ENCODE measurements at places on chromosomes 1 and 21. TPM values are rescaled to one million over a fixed set of nuclear protein-coding genes. Genes with fewer than 3 reads are reported as not detected.

GRCh38 chr1:202567738-202568137, 142.5 kb downstream of the SYT2 start:
- peak; percentile 76 for DNase-seq
- no peaks in the 10 kb centered on the region for H3K27me3 ChIP-seq
- H3K27ac ChIP-seq, result peak overlapping the region; percentile 20
- H3K36me3 ChIP-seq, result no peaks in the 10 kb centered on the region
- H3K4me3 ChIP-seq, result no peak overlapping the region

DNA sequence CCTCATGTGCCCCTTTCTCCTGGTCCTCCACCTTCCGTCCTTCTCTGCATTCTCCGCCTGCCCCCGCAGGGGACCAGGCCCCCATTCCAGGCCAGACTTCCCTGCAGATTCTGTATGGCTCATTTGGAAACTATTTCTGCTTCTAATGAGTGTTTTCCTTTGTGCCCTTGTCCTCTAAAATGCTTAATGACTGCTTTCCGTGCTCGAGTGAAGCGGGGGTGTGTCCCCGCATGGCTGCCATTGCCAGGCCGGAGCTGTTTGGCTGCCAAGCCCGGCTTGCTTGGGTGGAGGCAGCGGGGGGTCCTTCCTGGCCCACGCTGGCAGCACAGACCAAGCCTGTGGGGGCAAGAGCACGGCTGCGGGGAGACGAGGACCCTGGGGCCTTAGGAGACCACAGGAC, 299.3 kb upstream of the VAMP3 start:
- H3K27ac ChIP-seq, result peak overlapping the region; percentile 99
- H3K4me3 ChIP-seq, result peak overlapping the region; percentile 2
- H3K27me3 ChIP-seq, result no peaks in the 10 kb centered on the region
- DNase-seq, result peak; percentile 91

The TTC22 gene
- total RNA-seq, result not detected

- H3K36me3 ChIP-seq, result no peaks in the 10 kb centered on the region
- DNase-seq, result no peak
- no peak overlapping the region for H3K27ac ChIP-seq
- no peak overlapping the region for H3K4me3 ChIP-seq
- peaks cover 5% of the 10 kb centered on the region for H3K27me3 ChIP-seq
- H3K4me1 ChIP-seq, result no peaks in the 10 kb centered on the region
These were observed 5.1 kb upstream of the TMEM222 start for GRCh38 chr1:27316860-27317259.

DNA sequence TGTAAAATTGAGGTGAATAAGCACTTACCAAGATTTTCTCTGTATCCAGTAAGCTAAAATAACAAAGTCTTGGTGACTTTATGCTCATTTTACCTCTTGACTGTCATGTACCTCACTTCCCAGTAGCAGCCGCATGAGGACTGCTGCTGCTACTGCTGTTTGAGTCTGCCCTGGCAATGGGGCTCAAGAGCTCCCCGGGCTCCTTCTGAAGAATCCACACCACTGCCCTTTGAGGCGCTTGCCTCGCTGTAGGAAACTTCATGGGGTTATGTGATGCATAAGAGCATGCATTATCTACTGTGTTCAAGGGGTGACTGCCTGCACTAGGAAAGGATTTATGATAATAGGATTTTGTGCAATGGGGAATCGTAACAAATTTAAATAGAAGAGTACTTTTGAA, 113.5 kb downstream of the NTNG1 start:
- H3K36me3 ChIP-seq, result no peaks in the 10 kb centered on the region

GRCh38 chr1:231075020-231075419, 35.0 kb upstream of the FAM89A start:
- no peaks in the 10 kb centered on the region for H3K36me3 ChIP-seq
- no peaks in the 10 kb centered on the region for H3K27me3 ChIP-seq
- H3K4me3 ChIP-seq, result no peak overlapping the region
- no peaks in the 10 kb centered on the region for H3K4me1 ChIP-seq

The MTR gene
- total RNA-seq, result 35.8 TPM

- no peak for DNase-seq
- no peaks in the 10 kb centered on the region for H3K27me3 ChIP-seq
- H3K27ac ChIP-seq, result no peak overlapping the region
- no peak overlapping the region for H3K4me3 ChIP-seq
These were observed 42.6 kb downstream of the KIRREL1 start for GRCh38 chr1:158035976-158036583.

- H3K4me3 ChIP-seq, result no peak overlapping the region
- H3K36me3 ChIP-seq, result peaks cover 22% of the 10 kb centered on the region
- H3K27ac ChIP-seq, result peak overlapping the region; percentile 68
- DNase-seq, result peak; percentile 70
These were observed 88.4 kb downstream of the GTF2B start for GRCh38 chr1:88802950-88803349.

DNA sequence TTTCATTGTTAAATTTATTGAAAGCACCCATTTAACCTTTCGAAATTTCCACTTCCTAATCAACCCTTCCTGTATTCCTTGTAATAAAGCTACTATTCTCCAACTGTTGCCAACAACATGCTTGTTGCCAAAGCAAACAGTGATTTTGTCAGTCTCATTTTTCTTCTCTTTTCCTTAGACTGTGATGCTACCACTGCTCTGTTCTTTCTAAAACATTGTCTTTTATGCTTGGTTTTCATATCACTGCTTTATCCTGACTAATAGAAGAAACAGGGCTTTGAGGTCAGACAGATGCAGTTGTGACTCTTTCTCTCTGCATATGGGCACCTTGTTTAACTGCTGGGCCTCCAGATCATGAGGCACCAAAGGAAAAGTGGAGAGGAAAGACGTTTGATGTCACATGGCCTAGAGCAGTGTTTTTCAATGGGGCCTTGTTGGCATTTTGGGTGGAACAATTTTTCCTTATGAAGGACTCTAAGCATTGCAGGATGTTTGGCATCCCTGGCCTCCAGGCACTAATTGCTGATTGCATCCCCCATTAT, 56.1 kb downstream of the HMCN1 start:
- no peak overlapping the region for H3K27ac ChIP-seq
- H3K4me1 ChIP-seq, result no peaks in the 10 kb centered on the region
- no peaks in the 10 kb centered on the region for H3K27me3 ChIP-seq

The JAK1 gene
- 87.0 TPM for total RNA-seq

GRCh38 chr1:219185486-219186117, 11.9 kb downstream of the LYPLAL1 start:
- no peak overlapping the region for H3K27ac ChIP-seq
- no peak for DNase-seq
- H3K27me3 ChIP-seq, result no peaks in the 10 kb centered on the region

DNA sequence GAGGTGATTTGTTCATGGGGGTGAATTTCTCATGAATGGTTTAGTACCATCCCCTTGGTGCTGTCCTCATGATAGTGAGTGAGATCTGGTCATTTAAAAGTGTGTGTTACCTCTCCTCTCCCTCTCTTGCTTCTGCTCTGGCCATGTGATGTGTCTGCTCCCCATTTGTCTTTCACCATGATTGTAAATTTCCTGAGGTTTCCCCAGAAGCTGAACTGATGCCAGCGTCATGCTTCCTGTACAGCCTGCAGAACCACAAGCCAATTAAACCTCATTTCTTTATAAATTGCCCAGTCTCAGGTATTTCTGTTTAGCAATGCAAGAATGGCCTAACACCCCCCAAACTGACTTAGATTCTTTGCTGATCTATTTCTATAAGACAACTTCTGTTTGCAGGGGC, 249.4 kb upstream of the B3GALT2 start:
- H3K27ac ChIP-seq, result no peak overlapping the region
- no peaks in the 10 kb centered on the region for H3K4me1 ChIP-seq
- DNase-seq, result no peak
- H3K27me3 ChIP-seq, result no peaks in the 10 kb centered on the region
- no peak overlapping the region for H3K4me3 ChIP-seq
- H3K36me3 ChIP-seq, result no peaks in the 10 kb centered on the region

DNA sequence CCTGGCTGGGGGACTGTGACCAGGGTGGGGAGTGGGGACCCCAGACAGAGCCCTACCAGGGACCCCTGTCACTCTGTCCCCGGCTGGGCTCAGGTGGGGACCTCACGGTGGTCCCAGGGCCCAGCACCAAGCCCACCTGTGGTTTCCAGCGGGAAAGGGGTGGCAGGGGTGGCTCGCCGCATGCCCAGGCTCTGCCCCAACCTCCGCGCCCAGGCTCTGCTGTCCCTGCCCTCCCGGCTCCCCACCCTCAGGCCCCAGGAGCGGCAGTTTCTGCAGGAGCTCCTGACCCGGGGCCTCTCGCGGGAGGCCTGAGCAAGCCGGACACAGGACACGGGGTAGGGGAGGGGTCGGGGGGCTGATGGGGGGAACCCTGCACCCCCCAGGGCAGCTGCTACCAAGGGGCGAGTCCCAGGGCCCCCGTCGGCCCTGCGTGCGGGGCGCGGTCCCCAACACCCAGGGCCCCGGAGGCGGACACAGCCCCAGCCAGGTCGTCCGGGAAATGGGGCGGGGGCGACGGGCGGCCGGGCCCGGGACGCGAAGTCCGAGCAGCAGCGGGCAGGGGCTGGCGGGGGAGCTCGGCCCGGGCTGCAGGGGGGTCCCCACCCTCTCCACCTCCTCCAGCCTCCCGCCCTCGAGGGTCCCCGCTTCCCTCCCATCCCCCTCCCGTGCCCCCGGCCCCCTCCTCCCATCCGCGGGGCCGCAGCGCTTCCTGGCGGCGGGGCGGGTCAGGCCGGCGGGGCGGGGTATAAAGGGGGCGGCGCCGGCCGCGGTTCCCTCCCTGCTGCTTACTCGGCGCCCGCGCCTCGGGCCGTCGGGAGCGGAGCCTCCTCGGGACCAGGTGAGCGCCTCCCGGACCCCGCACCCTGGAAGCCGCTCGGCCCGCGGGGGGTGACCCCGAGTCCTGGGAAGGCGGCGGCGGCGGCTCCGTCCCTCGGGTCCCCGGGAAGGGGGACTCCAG, at the start of gene COL6A2:
Gene COL6A2 (plus strand): TSS at position 777 of the 958 bp plus-strand sequence.
- H3K36me3 ChIP-seq, result peaks cover 4% of the 10 kb centered on the region
- peak within 1 kb of the TSS; percentile 70 for H3K27ac ChIP-seq
- peaks cover 18% of the 10 kb centered on the region for H3K4me1 ChIP-seq
- H3K27me3 ChIP-seq, result no peaks in the 10 kb centered on the region
- no peak for DNase-seq

GRCh38 chr1:32138965-32139364, 31.1 kb downstream of the KPNA6 start:
- no peak overlapping the region for H3K4me3 ChIP-seq
- peak; percentile 55 for DNase-seq
- H3K27me3 ChIP-seq, result no peaks in the 10 kb centered on the region

GRCh38 chr1:227242811-227243682, 75.2 kb downstream of the CDC42BPA start:
- H3K27me3 ChIP-seq, result no peaks in the 10 kb centered on the region
- no peak for DNase-seq

DNA sequence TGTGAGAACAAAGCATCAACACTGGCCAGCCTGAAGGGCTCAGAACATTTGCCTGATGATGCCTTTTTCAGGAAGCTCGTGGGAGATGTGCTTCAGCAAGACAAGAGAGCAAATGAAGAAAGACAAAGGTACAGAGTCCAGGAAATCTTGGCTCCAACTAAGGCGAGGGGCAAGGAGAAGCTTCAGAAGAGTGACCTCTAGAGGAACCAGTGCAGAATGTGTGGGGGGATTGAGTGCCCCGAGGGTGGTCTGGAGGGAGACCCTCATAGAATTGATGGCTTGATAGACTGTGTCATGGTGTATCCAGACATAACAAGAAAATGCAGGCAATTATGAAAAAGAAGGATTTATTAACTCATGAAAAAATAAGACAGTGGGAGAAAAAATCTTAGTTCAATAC, 15.3 kb upstream of the NLRP3 start:
- no peak overlapping the region for H3K27ac ChIP-seq
- DNase-seq, result no peak
- no peaks in the 10 kb centered on the region for H3K4me1 ChIP-seq
- H3K36me3 ChIP-seq, result no peaks in the 10 kb centered on the region

The CELA3A gene
- not detected for total RNA-seq

- no peak overlapping the region for H3K4me3 ChIP-seq
- no peak for DNase-seq
- H3K27ac ChIP-seq, result no peak overlapping the region
- no peaks in the 10 kb centered on the region for H3K36me3 ChIP-seq
These were observed 30.4 kb upstream of the SLC44A5 start for GRCh38 chr1:75641325-75641724.

DNA sequence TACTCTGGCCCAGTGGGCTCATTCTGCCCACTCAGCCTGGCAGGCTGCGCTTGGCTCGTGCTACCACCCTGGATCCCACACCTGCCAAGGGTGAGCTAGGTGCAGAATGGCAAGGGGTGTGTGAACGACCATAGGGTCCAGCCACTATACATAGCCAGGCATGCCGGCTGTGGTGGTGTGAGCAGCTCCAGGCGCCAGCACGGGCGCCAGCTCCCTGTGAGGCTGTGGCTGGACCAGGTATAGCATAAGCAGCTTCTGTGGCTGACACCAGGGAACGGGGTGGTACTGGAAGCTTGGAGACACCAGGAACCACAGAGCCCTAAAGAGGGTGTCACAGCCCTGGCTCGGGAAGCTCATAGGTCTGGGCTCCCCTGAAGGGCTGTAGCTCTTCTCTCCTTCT, 18.6 kb downstream of the CCDC18 start:
- no peak for DNase-seq
- no peaks in the 10 kb centered on the region for H3K27me3 ChIP-seq
- no peak overlapping the region for H3K27ac ChIP-seq
- H3K36me3 ChIP-seq, result no peaks in the 10 kb centered on the region
- no peaks in the 10 kb centered on the region for H3K4me1 ChIP-seq

GRCh38 chr1:42844592-42845140, 1.7 kb upstream of the ZNF691 start:
- H3K4me1 ChIP-seq, result peaks cover 8% of the 10 kb centered on the region
- H3K27me3 ChIP-seq, result no peaks in the 10 kb centered on the region

The HMGN1 gene
- 259 TPM for total RNA-seq

GRCh38 chr1:162612606-162613400, 19.5 kb upstream of the DDR2 start:
- no peaks in the 10 kb centered on the region for H3K27me3 ChIP-seq
- H3K27ac ChIP-seq, result no peak overlapping the region
- DNase-seq, result no peak

DNA sequence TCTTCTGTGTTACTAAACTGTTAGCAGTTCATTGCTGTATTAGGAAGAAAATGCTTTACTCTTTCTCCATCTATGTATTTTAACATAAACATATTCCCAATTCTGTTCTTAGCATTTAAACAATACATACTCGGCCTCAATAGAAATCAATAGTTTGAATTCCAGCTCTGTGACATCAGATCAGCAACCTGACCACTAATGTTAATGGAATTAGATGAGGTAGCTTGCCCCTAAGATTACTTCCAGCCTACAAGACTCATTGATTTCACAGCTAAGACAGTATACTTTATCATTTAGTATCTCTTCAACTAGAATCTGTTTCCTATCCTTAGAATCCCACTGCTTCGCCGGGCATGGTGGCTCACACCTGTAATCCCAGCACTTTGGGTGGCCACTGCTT, 38.9 kb downstream of the EPRS1 start:
- no peak overlapping the region for H3K27ac ChIP-seq
- peaks cover 37% of the 10 kb centered on the region for H3K36me3 ChIP-seq
- DNase-seq, result peak; percentile 46
- no peaks in the 10 kb centered on the region for H3K4me1 ChIP-seq
- no peaks in the 10 kb centered on the region for H3K27me3 ChIP-seq

GRCh38 chr1:183079712-183080388, 56.6 kb downstream of the LAMC1 start:
- peaks cover 18% of the 10 kb centered on the region for H3K4me1 ChIP-seq
- DNase-seq, result no peak
- no peaks in the 10 kb centered on the region for H3K27me3 ChIP-seq
- peak overlapping the region; percentile 9 for H3K27ac ChIP-seq

The CASQ2 gene
- 0.11 TPM for total RNA-seq
